ENCODE measurements at places on chromosomes 4 and X.

DNA sequence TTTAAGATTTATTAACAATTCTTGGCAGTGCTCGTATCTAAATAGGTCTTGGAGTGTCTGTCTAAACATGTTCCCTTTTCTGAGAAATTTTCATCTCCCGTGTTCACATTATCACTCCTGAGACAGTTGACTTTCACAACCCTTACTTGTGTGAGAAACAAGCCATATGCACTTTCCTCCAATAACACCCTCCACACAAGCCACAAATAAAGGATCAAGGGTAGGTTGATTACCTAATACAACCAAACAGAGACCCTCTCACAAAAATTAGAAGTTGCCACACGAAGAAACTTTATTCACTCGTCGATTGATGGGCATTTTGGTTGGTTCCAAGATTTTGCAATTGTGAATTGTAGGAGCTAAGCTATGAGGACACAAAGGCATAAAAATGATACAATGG, 763.9 kb downstream of the TRAM1L1 start:
- DNase-seq = no peak

DNA sequence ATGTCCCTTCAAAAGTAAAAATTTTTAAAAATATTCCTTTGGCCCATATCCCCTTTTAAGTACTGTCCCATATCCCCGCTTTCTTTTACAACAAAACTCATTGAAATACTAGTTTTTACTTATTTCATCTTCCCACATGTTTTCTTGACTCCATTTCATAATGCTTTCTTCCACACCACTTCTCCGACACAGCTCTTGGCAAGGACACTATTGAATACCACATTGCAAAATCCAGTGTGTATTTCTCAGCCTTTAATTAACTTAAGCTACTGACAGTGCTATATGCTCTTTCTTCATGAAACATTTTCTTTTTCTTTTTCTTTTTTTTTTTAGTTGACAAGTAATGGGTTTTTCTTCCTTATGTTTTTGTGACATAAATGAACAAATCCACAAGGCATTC, 28.8 kb downstream of the PRDM8 start:
- no peak for DNase-seq

GRCh38 chr4:187235456-187236170, 512.0 kb upstream of the FAT1 start:
- DNase-seq = no peak

- DNase-seq = no peak
These were observed 313 bp upstream of the BLOC1S4 start for GRCh38 chr4:6715704-6716017.

DNA sequence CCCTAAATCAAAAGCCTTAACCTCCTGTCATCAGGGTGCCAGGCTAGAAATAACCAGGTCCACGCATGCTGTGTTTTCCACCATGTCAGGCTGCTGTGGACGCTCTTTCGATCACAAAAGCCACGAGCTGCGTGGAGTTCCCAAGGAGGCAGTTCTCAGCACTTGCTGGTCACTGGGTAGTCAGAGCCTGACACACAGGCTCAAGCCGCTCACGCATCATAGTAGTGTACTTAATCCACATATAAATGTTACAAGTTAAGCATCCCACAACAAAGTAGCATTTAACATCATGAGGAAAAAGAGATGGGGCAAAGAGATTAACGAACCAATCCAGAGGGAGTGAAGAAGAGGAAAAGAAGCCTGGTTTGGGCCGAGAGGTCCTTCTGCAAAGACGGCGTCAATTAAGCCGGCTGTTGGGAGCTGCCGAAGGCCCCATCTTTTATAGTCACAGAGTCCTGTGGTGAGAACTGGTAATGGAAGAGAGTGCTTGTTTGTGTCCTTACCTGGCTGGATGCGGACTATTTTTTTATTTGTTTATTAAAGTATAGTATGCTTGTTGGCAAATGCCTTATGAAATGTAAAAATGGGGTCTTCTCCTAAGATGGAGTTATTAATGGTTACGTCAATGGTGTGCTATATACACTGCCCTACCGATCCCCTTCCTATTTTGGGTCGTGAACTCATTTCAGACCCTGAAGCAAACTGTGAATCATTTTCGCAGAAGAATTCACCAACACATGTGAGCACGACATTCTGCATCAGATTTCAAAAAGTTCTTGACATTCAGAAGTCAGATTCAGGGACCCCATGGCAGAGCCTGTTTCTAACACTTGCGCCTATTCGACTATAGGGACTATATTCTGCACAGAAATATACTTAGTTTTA, 675 bp downstream of the PRIMPOL start:
- DNase-seq = no peak

DNA sequence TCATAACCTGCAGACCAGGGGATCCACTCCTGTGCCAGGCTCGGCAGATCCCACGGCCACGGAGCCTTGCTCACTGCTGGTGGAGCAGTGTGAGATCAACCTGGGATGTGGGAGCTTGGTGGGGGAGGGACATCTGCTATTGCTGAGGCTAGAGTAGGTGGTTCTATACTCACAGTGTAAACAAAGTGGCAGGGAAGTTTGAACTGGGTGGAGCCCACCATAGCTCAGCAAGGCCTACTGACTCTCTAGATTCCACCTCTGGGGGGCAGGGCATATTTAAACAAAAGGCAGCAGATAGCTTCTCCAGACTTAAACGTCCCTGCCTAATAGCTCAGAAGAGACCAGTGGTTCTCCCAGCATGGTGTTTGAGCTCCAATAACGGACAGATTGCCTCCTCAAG, 54.7 kb upstream of the EPHA5 start:
- no peak for DNase-seq

DNA sequence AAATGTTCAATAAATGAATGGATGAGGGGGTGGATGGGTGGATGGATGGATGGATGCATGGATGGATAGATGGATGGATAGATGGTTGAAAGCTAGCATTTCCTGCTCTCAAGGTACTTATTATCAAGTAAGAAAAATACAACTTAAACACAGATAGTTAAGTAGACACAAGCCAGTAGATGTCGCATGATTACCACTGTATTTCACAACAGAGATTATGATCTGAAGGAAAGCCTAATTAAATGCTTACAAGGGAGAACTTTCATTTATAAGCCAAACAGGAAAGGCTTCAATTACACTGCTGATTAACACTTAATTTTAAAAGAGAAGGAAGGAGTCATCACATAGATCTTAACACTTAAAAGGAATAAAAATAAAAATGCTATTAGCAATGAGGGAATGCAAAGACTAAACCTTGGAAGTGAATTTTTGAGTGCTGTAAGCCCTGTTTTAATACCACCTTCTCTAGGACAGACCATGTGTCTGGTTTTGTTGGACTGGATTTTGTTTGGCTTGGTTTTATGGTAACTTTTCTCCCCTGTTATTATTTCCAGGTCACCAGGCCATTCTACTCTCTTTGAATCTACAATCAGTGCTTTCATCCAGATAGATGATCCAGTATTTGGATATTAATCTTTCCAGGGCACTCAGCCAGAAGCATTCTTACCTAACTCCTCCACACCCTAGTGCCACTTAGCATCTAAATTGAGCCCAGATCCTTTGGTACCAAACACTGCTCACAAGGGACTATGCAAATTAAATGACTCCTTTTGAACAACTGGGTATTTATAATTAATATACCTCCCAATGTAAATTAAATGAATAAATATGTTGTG, 75.5 kb upstream of the SLC39A8 start:
- DNase-seq = no peak

DNA sequence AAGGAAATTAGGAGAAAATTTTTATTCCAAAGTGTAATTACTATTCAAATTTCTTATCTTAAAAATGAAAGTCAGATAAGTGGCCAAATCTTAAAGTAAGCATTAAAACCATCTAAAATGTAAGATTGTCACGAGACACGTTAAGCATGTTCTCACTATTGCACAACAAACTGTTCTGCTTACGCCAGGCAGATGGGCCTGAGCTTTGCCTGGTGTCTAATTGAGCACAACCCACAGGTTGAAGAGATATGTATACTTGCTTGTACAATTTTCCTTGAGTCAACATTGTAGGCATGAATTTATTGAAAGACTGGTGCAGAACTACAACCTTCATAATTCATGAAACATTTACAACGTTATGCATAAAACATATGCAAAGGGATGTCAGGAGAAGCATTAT, 3.9 kb downstream of the RNF128 start:
- DNase-seq = no peak

GRCh38 chr4:14338585-14339265, 663.6 kb upstream of the CPEB2 start:
- DNase-seq = no peak

GRCh38 chr4:83405844-83406816, 49.5 kb downstream of the HELQ start:
- DNase-seq = no peak

DNA sequence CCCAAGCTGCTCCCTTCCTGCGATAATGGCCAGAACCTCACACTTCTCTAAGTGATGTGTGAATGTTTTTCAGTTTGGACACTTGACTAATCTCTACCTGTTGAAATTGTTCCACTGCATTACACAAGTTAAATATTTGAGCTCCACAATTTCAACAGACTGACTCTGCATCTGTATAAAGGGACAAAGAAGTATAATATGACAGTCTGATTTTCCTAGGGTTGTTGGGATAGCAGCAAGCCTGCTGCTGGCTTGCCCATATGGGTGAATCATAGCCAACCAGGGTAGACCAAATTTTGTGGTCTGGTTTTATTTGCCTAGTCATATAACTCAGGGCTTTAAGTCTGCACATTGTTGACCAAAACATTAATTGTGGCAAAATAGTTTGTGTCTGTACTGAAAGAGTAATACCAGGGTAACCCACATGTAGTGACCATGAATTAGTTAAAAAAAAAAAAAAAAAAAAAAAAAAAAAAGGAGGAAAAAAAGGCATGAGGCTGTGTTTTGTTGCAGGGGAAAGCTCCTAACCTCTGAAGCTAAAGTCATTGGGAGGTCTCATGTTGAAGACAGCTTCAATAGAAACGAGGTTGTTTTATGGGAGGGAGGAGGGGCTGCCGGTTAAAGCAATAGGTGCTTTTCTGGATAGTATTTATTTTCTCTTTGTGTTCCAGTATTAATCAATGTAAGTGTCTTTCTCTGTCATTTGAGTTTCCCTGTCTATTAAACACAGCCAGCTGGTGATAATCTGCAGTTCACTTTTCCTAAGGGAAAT, 534.2 kb downstream of the RAB28 start:
- DNase-seq = no peak

DNA sequence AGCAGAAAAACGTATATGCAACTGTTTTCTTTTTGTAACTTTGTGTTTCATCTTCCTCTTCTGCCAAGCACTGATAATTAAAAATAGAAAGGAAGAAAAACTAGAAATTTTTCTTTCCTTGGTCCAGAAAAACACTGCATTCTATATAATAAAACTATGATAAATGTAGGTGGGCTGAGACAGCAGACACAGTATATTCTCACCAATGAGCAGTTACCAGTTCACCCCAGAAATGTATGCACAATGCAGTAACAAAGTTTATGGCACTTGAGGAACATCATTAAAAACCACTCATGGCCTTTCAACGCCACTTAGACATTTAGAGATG, 79.4 kb downstream of the FAT1 start:
- DNase-seq = no peak

DNA sequence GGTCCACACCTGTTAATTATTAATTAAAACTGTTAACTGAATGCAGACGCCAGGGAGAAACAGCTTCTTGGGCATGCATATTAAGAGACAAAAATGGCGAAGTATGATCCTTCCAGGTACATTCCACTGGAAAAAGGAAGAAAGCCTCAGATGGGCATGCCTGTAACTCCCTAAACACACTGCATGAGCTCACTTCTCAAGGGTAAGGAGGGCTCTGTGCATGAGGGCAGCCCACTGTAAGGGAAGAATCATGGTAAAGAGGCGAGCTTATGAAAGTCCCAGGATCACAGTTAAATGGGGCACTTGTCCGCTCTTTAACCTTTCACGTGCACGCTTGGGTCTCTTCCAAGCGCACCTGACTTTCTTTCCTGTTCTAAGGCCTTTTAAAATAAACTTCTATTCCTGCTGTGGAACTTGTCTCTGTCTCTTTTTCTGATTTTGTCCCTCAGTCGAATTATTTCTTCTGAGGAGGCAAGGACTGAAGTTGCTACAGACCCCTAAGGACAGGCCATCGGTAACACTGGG, 321.7 kb downstream of the PPP1R2C start:
- DNase-seq = no peak

DNA sequence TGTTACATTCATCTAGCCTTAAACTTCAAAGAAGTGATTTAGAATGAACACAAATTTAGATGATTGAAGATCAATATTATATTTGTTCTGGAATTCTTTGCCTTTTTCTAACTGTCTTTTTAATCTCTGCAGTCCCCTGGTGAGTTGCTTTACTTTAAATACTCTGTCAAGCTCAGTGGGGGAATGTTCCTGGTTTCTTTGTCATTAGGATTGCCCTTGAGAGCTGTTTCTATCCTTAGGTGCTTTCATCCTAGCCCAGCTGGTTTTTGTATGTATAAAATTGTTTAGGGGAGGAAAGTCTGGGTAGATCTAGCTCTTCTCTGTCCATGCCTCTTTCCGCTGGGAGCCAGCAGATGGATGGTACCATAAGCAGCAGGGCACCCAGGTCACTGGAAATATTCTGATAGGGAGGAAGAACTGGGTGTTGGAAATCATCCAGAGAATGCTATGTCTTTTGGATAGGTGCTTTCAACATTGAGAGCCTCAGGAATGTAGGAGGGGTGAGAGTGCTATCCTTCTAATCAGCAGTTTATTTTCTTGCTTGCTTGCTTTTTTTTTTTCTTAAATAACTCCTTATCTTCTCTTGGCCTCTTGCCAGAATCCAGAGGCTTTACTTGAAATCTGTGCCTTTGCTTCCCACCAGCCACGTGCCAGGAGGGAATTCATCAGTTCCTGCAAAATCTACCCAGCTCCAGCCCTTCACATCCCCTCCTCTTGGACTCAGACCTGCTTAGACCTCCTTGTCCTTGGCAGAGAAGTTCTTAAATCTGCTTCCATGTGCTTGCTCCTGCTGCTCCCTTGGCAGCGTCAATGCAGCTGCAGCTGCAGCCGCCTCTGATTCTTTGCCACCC, 215.3 kb upstream of the ANXA3 start:
- DNase-seq = no peak

GRCh38 chr4:60344908-60345307, 855.2 kb upstream of the ADGRL3 start:
- DNase-seq = no peak

GRCh38 chr4:110412354-110413065, 63.4 kb upstream of the ENPEP start:
- no peak for DNase-seq

GRCh38 chrX:4670606-4671005, 957.2 kb upstream of the PRKX start:
- no peak for DNase-seq

GRCh38 chr4:53967986-53968385, 96.4 kb downstream of the CHIC2 start:
- DNase-seq = no peak

- peak; percentile 38 for DNase-seq
These were observed 667.6 kb downstream of the PCDH18 start for GRCh38 chr4:136864604-136865185.

DNA sequence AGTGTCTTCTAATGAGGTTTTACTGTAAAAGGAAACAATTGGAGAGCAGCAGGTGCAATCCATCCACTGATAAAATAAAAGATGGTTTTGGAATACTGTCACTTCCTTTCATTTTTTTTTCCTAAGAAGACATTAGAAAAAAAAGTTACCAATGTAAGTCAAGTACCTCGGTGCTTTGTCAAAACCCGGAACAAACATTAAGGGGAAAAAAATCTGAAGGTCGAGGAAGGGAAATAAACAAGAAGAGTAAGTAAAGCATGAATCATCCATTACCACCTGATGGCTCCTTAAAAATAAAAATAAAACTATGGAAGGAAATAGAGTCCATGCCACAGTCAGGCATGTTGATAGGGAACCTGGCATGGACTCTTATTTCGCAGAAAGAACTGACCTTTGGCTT, 15.3 kb upstream of the XPNPEP2 start:
- DNase-seq = no peak

- DNase-seq = no peak
These were observed 65.8 kb upstream of the MSN start for GRCh38 chrX:65601530-65602220.
